Endothelial cell of umbilical vein (primary cell): ENCODE measurements at places on chromosomes 1 and 21.

DNA sequence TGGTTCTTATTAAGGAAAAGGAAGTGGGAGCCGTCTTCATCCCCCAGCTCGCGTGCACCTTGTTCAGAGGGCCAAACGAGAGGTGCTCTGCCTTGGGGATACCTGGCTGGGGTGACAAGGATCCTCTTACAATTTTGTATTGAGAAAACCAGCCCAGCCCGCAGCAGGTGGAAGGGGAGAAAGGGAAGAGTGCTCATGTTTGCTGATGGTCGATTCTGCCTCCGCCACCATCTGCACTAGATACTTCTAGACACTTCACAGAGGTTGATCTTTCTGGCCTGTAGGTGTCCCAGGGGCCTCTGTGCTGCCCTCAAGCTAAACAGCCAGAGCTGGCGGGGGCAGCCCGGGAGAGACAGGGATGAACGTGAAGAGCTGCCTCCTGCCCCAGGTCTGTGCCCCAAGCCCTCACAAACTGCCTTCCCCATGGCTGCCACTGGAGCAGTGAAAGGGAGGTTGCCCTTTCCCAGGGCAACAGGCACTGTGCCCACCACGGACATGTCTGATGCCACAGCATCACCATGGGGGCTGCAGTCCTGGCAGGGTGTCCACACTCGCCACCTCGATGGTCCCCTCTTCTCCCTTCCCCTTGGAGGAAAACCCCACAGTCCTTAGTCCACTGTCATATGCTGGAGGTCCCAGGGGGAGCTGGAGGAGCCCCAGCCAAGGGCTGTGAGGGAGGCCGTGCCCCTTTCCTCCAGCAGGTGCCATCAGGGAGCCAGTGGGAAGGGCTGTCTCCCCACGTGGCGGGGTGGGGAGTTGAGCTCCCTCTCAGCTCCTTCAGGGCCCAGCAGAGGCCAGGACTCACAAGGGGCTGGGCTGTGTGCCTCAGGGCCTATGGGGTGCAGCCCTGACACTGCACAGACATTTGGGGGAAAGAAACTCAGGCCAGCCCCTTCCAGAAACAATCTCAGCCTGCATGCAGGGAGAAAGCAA lies 8.1 kb downstream of the ADPRS start:
- H3K27ac ChIP-seq: no peak overlapping the region
- peaks cover 30% of the 10 kb centered on the region for H3K36me3 ChIP-seq
- H3K27me3 ChIP-seq: no peaks in the 10 kb centered on the region
- no peak for DNase-seq

DNA sequence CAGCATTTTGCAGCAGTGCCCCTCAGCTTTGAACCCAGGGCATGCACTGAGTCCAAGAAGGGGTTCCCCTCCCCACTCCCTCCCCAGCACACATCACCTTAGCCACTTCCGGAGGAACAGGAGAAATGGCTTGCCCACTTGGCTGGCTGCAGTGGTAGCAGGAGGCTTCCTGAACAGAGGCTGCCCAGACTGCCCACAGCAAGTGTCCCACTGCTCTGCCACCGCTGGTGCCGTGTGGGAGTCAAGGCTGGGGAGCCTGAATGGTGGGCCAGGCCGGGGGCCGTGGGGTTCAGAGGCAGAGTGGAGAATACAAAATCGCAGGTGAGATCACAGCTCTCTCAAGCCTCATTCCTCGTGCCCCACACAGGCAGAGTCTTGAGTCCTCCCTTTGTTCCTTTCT lies 34.5 kb downstream of the CD247 start:
- H3K36me3 ChIP-seq: no peaks in the 10 kb centered on the region
- no peak overlapping the region for H3K4me3 ChIP-seq
- DNase-seq: no peak

- H3K4me3 ChIP-seq: no peak overlapping the region
- H3K36me3 ChIP-seq: no peaks in the 10 kb centered on the region
- H3K27me3 ChIP-seq: peaks cover 20% of the 10 kb centered on the region
- no peak overlapping the region for H3K27ac ChIP-seq
- peaks cover 5% of the 10 kb centered on the region for H3K4me1 ChIP-seq
Observed at GRCh38 chr1:30818568-30819243, 61.1 kb upstream of the LAPTM5 start.

DNA sequence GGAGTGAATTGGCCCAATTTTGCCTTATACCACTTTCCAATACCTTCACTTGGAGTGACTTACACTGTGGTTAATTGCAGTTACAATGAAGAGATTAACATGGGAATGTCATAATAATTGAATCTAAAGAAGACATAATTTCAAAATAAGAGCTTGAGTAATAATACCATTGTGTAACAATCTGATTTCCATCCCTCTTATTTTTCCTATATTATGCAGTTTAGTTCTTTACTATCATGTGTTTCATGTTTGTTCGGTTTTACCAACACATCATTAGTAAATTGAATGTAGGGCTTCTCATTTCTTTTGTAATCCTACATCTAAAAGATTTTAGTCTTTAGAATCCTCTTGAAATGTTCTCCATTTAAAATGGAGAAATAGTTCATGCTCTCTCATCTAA lies 19.2 kb upstream of the XPR1 start:
- no peak overlapping the region for H3K4me3 ChIP-seq
- no peaks in the 10 kb centered on the region for H3K27me3 ChIP-seq
- H3K36me3 ChIP-seq: no peaks in the 10 kb centered on the region
- DNase-seq: no peak
- H3K27ac ChIP-seq: no peak overlapping the region
- H3K4me1 ChIP-seq: peaks cover 2% of the 10 kb centered on the region

DNA sequence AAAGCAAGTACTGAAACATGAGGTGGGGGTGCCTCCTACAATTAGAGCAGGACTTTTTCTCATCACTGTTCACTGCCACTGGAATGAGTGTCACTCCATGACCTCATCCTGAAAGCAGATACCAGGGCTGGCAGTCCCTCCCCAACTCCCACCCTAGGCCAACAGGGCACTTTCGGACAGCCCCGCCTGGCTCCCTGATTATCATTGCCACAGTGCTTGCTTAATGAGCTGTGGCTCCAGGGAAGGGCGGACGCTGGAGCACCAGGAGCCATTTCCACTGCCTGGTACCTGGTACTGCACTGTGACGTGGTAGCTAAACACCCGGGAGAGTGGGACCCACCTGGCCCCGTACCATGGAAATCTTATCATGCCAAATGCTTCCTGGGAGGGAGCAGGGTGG lies 22.3 kb downstream of the SLC9A1 start:
- peaks cover 6% of the 10 kb centered on the region for H3K4me1 ChIP-seq
- DNase-seq: no peak
- H3K4me3 ChIP-seq: no peak overlapping the region
- H3K27me3 ChIP-seq: no peaks in the 10 kb centered on the region

DNA sequence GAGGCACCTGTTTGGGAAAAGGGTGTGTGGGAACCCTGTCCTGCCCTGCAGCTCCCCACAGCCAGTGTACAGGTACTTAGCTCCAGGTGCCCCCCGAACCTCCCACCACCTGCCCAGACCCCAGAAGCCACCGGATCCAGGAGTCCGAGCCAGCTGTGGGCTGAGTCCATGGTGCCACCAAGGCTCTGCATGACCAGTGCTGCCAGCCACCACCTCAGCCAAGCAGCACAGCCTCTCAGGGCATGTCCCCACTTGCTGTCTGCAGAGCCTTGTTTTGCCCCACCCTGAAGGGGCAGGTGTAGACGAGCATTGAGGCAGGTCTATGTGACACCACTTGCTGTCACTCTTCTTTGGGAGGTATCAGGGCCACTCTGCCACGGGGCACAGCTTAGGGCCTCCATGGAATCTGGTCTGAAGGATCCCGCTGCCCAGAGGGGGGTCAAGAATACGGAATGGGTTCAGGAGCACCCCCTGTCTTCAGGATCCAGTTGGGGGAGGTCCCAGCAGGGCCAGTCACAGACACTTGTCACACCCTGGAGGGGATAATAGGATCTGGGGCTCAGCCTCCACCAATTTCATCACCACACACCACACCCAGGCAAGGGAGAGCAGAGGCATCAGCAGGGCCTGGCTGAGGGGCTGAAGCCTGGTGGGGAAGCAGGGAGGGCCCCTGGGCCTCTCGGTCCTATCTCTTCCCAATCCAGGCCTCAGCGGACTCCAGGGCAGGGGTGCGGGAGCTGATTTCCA lies 27.7 kb downstream of the ARHGEF19 start:
- no peak overlapping the region for H3K4me3 ChIP-seq
- no peaks in the 10 kb centered on the region for H3K36me3 ChIP-seq
- H3K4me1 ChIP-seq: peaks cover 26% of the 10 kb centered on the region

DNA sequence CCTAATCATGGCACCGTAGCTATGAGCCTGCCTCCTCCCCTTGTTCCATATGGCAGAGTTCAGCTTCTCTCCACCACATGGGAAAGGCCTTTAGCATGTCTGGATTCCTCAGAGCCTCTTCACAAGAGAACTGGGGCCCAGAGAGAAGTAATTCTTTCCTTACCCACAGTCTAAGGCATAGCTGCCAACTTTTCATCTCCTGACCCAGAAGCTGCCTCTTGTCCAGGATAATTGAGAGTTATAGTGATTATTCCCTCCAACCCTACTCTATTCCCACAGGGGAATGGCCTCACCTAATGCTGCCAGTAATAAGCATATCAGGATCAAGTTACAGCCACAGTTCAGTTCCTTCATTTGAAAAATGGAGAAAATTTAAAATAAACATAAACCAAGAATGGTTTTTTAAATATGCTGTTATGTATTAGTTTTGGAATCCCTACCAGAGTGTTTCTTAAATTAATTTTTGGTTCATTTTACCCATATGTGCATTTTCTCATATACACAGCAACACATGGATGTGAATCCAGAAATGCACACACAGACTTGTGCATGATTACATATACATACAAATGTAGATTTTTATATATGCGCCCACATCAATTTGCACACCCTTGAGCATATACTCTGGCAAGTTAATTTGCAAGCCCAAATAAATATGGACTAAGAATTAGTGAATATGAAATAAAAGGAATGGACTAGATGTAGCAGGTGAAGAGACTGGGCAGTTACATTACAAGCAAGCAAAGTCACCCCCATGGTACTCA lies 63.9 kb upstream of the WARS2 start:
- H3K36me3 ChIP-seq: no peaks in the 10 kb centered on the region
- DNase-seq: no peak
- H3K4me1 ChIP-seq: no peaks in the 10 kb centered on the region
- no peak overlapping the region for H3K4me3 ChIP-seq
- H3K27ac ChIP-seq: no peak overlapping the region

- H3K4me3 ChIP-seq: peak overlapping the region; percentile 74
- H3K27ac ChIP-seq: peak overlapping the region; percentile 94
- peaks cover 60% of the 10 kb centered on the region for H3K4me1 ChIP-seq
- H3K27me3 ChIP-seq: no peaks in the 10 kb centered on the region
Observed at GRCh38 chr1:33346927-33347649, 26.2 kb upstream of the A3GALT2 start.

DNA sequence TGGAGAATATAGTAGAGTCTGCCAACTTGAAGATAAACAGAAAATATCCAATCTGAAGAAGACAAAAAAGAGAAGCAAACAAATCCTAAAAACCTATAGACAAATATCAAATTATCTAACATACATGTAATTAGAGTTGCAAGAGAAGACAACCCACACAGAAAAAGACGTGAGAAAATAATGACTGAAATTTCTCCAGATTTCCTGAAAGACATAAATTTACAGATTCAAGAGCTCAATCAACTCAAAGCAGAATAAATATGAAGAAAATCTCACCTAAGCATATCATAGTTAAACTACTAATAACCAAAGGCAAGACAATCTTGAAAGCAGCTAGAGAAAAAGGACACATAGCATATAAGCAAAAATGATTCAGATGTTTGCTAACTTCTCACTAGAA lies 261.2 kb upstream of the NFIA start:
- no peak overlapping the region for H3K4me3 ChIP-seq
- DNase-seq: no peak
- H3K36me3 ChIP-seq: no peaks in the 10 kb centered on the region
- H3K4me1 ChIP-seq: no peaks in the 10 kb centered on the region

- no peaks in the 10 kb centered on the region for H3K36me3 ChIP-seq
- H3K27ac ChIP-seq: no peak overlapping the region
- H3K4me1 ChIP-seq: no peaks in the 10 kb centered on the region
- DNase-seq: no peak
- H3K4me3 ChIP-seq: no peak overlapping the region
- no peaks in the 10 kb centered on the region for H3K27me3 ChIP-seq
Observed at GRCh38 chr1:64093941-64094340, 109.5 kb upstream of the UBE2U start.

GRCh38 chr1:162562470-162562828 lies 927 bp downstream of the UAP1 start:
- H3K4me1 ChIP-seq: peaks cover 25% of the 10 kb centered on the region
- peaks cover 3% of the 10 kb centered on the region for H3K36me3 ChIP-seq
- no peaks in the 10 kb centered on the region for H3K27me3 ChIP-seq
